Activated T-helper 17 cell treated with anti-CD3 and anti-CD28 coated beads, Interleukin-2, amount 50 U/mL, for 72 hours (primary cell): ENCODE measurements at places on chromosomes 13 and 19. TPM values are rescaled to one million over a fixed set of nuclear protein-coding genes. Genes with fewer than 3 reads are reported as not detected.

The F10 gene
- not detected for total RNA-seq

The CD209 gene
- total RNA-seq = not detected

The RYR1 gene
- total RNA-seq = 41.5 TPM

The CCNA1 gene
- 0.76 TPM for total RNA-seq

The INAFM1 gene
- total RNA-seq = 21.6 TPM

The ZNF540 gene
- total RNA-seq = 0.58 TPM

The ZNF491 gene
- total RNA-seq = 0.52 TPM

The SERTM1 gene
- not detected for total RNA-seq

The DMKN gene
- total RNA-seq = 0.11 TPM

The PROZ gene
- total RNA-seq = 4.3 TPM

DNA sequence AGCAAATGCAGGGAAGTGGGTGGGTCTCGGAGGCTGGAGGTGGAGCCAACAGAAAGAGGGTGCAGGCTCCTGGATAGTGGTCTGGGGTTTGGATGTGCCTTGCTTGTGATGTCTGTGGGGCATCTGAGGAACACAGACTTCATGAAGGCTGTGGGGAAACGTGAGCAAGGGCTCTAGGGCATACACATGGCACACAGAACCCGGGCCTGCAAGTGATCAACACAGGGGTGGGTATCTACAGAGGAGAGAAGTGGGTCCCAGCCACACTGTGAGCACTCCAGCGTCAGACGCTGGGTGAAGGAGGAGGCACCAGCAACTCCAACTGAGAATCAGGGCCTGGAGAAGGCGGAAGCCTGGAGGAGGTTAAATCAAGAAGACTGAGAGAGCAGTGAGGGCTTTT, 5.4 kb upstream of the UBE2M start:
- ATAC-seq = no peak

DNA sequence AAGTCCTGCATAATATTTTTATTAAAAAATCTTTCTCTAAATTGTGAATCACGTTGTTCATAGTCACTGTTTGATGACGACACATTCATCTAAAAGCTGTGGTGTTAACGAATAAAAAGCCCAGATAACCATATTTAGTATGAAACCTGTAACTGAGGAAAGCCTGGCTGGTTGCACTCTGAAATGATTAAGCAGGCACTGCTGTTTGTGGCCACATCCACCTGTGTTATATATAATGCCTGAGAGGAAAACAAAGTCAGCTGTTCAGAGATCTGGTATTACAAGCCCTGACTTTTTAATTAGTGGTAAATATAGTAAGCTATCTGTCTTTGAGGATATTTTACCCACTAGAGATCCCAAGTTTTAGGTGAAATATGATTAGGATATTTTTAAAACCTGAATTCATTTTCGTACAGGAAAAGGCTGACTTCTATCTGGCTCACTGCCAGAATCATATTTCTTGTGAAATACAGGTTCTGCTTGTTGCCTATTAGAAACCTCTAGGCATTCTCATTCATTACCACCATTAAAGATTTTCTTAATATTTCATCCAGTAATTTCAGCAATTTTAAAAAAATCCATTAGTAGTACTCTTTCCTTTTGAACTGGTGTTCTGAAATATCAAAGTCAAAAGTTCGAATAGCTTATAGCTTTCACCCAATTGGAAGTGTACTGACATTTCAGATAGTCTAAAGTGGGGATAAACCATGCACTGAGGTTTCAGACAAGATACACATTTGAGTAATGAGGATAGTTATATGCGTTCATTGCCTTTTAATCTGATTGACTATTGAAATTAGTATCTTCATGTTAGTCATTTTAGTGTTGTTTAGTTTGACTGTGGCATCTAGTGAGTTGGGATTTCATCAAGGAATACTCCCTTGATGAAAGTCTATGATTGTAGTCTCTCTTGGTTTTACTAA, 79.7 kb downstream of the LMO7 start:
- ATAC-seq = peak; percentile 90

DNA sequence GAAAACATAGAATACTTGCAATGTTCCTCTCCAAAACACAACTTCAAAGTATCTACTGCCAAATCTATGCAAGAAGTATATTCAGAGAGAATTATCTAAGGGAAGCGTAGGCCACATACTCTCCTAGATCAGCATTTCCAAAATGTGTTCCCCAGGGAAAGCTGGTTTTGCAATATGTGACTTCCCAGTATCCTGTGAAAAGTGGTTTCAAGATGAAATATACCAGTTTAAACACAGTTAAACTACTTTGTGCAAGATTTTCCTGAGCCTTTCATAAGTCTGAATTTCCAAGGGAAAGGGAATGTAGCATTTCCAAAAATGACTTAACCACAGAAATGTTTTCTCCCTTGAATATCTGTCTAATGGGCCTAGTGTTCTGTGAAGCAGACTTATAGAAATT, 7.6 kb downstream of the STARD13 start:
- ATAC-seq = no peak

DNA sequence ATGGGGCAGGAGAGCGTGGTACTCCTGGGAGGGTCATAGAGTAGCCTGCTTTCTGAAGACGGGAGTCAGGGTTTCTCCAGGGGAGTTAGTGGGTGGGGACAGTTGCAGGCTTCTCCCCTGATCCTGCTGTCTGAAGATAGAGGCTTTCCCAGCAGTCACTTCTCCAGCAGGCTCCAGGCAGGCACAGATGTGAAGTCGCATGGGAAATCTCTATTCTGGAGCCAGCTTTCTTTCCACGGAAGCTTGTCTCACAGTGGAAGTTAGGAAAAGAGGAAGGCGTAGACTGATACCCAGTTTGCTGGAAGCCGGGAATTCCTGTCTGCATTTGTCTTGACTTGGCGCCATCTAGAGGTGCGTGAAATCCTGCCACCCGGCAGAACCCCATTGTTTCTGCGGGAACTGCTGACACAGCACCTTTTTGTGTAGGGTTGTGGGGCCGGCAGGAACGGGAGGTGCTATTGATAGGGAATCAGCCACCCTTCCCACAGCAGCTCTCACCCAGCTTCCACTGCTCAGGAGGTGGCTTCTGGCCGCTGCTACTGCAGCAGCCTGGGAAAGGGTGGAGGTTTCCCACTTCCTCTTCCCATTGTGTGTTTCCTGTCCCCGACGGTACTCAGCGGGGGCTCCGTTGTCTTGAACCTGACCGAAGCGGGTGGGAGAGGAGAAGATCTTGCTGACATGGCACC, 28.5 kb upstream of the NPAS1 start:
- peak; percentile 83 for ATAC-seq

DNA sequence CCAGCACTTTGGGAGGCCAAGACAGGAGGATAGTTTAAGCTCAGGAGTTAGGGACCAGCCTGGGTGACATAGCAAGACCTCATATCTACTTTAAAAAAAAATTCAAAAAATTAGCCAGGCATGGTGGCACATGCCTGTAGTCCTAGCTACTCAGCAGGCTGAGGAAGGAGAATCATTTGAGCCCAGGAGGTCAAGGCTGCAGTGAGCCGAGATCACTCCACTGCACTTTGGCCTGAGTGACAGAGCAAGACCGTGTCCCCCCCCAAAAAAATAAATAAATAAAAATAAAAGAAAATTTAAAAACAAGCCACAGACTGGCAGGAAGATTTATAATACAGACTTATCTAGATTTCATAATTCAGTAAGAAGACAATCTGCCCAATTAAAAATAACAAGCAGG, 14.8 kb downstream of the PSPC1 start:
- no peak for ATAC-seq

DNA sequence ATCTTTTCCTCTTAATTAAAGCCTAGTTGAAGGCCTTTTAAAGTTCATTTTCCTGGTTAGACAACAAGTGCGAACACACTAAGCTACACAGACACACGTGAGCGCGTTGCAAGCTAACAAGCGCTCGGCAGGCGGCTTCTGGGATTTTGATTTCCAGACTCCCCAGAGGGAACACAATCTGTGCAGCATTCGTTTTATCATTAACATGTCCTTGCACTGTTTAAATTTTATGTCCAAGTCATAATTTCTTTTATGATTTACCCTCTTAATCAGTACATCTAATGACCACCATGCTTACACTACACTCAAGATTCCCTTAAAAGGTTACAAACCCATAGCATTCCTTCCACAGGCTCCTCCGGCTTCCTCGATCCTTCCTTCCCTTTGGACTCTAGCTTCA, 16.8 kb downstream of the COL4A1 start:
- no peak for ATAC-seq

- peak; percentile 26 for ATAC-seq
These were observed 8.4 kb downstream of the NPHS1 start for GRCh38 chr19:35843676-35844481.

DNA sequence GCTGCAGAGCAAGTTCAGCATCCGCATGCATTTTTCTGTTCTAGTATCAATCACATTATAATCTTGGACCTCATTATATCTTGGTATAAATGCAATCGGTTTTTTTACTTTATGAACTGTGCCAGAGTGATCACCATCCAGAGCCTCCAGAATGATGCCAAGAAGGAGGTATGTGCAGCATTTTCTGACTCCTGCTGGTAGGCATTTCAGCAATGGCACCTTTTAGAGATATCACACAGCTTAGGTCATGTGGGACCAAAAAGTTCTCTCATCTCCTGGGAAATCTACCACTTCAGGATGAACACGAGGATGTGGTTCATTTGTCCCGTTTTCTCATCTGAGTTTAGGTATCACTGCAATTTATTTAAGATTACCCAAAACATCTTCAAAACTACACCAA, 220.4 kb downstream of the VWA8 start:
- ATAC-seq = no peak

DNA sequence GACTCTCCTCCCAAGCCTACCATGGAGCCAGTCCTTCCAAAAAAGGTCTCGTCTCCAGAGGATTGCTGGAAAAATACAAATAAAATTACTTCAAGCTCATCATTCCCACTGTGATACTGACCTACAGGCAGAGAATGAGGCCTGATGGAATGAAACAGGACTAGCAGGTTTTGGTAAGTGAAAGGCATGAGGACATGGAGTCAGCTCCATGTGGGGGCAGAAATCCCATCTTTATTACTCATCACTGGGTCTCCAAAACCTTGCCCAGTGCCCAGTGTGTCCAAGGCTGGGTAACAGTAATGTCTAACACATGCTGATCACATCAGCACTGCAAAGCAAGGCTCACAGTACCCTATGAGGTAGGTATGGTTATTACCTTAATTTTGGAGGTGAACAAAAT, 235.4 kb downstream of the DNAJC15 start:
- ATAC-seq = no peak

DNA sequence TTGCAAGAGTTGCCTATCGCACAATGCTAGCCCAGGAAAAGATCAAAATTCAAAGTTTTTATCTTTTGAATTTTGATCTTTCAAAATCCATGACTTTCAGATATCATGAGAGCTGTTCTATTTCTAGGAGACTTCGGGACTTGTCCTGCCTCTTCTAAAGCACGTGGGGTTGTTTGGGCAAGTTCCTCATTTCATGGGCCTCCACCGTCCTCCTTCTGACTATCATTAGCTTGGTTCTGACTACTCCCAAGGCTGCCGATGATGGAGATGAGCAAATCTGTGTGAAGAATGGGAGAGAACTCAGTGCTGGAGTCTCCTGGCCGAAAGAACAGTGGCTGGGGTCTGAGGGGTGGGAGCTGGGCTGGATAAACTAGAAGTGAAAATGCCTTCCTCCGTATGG, 86.5 kb downstream of the COL4A1 start:
- ATAC-seq = no peak

DNA sequence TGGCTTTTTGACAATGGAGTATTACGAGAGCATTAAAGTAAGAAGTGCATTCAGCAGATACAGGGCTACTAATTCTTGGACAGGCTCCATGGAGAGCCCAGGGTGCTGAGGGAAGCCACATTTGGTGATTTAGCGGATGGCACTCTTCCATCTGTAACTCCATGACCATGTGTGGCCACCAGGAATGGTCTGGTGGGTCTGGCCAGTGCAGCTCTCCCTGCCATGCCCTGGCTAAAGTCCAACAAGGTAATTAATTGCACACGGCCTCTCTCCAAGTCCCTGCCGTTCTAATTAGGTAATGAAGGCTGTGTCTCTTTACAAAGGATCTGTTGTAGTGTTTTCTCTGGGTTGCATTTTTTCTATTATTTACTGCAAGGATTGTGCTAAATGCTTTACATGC, 4.3 kb upstream of the ZFR2 start:
- ATAC-seq = no peak

DNA sequence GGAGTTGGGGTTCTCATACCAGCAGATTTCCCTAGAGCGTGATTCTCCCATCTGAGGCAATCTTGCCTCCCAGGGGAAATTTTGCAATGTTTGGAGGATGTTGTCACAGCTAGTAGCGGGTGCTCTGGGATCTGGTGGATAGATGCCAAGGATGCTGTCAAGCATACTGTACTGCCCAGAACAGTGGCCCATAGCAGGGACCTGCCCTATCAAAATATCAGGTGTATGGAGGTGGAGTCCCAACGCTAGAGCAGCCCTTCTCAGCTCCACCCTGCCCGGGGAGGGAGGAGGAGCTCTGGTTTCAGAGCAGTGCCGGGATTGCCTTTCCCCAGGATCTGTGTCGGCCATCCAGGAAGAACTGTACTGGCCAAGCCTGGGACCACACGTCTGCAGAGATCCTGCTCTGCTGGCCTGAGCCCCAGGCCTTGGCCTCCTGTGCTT, 10.9 kb upstream of the QTRT1 start:
- no peak for ATAC-seq

- ATAC-seq = no peak
These were observed 689.6 kb downstream of the SLITRK5 start for GRCh38 chr13:88360761-88361160.

DNA sequence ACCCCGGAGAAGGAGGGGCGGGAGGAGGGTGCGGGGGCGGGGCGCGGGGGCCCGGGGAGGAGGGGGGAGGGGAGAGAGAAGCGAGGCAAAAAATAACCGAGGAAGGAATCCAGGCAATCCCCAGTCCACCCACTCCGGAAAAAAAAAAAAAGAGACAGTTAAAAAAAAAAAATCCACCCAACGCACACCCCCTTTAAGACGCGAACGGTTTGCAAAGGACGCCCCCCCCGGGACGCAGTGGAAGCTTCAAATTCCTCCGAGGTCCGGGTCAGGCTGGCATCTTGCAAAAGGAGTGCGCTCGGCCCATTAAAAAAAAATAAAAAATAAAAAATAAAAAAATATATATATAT, at the start of gene CACNA1A:
CACNA1A (minus strand) TSS at position 9 of the 350 bp plus-strand sequence. CDS start 255 bp downstream, outside the sequence.
- no peak for ATAC-seq

DNA sequence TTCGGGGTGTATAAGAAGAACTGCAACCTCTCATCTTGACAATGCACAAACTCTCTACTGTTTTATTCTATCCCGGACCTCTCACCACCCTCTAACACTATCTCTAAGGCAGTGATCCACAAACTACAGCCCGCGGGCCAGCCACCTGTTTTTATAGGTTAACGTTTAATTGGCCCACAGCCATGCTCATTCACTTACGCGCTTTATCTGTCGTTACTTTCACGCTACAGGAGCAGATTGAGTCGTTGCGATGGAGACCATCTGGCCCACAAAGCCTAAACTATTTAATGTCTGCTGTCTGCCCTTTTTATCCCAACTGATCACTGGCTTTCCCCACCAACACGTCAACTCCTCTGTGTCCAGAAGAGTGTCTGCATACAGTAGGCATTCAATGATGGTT, 158.9 kb downstream of the CACNA1A start:
- no peak for ATAC-seq

- no peak for ATAC-seq
These were observed 53.5 kb downstream of the COL4A2 start for GRCh38 chr13:110360598-110360997.

GRCh38 chr19:3135961-3136683, at the start of gene GNA15:
GNA15 (plus strand) TSS chr19:3136033; CDS start chr19:3136451, 418 bp downstream.
- peak; percentile 55 for ATAC-seq
